ENCODE measurements at places on chromosomes 7 and 10.

GRCh38 chr7:64794171-64794844 is at the start of gene ZNF138:
Gene ZNF138, plus strand, starts transcription at chr7:64794428. Its CDS starts 141 bp downstream, at chr7:64794569.
- peak; percentile 96 for DNase-seq

- DNase-seq, result peak; percentile 3
Measured at GRCh38 chr7:21580073-21580521, 37.3 kb downstream of the DNAH11 start.

GRCh38 chr10:33120700-33121099 is 162.7 kb upstream of the ITGB1 start:
- DNase-seq, result no peak

GRCh38 chr7:142760071-142760642 is 10.6 kb upstream of the PRSS2 start:
- no peak for DNase-seq

DNA sequence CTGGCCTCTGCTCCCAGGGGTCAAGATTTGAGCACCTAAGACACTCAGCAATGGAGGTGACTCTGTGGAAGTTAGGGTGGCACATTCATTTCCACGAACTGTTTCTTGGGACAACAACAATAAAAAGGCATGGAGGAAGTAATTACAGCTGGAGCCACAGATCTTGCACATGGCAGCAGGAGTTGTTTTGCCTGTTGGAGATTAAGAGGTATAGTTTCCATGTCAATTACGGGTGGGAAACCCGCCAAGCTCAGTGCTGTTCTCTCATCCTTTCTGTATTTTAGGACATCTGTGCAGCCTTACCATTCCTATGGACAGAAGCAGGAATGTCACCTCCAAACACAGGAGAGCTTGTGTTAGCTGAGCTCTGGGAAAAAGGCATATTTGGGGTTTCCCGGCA is 201.2 kb downstream of the SNX10 start:
- DNase-seq, result no peak

DNA sequence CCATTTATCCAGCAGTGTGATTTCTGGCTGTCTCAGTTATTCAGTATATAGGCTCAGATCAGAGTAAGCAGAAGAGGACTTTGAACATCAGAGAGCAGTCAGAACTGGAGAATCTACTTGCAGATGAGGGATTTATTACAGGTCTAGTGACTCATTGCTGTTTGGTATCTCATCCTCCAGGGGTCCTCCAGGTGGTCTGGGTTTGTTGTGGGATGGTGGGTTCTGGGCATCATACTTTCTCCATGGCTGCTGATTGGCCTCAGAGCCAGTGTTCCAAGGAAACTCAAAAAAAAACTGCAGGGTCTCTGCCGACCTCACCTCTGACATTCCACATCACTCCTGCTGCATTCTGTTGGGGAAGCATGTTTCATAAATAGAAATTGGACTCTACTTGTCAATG is 214.8 kb downstream of the CNTNAP2 start:
- no peak for DNase-seq

DNA sequence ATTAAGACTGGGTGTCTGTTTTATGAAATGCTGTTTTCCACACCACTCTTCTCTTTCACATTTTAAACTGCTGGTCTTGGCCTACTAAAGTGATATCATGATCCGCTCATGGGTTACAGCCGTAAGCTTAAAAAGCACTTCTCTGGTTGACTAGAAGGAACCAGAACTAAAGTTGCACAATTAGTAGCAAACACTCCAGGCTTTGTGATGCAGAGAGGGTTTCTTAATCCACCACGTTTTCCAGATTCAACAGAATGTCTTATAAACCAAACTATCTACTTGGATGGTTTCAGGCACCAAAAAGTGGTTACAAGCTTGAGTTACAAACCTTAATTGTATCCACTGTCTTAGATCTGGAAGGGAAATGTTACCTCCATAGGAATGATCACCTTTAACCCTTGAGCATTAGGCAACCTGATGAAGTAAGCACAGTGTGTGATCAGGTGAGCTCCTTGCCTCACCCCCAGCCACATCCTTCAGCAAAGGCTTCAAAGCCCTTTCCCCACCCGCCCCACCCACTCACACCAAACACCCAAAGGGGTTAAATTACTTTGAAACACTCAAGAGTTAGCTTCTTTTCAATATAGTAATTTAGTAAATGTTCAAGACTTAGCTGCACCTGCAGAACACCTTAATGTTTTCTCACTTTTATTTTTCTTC is 3.5 kb downstream of the ELMO1 start:
- DNase-seq, result no peak

DNA sequence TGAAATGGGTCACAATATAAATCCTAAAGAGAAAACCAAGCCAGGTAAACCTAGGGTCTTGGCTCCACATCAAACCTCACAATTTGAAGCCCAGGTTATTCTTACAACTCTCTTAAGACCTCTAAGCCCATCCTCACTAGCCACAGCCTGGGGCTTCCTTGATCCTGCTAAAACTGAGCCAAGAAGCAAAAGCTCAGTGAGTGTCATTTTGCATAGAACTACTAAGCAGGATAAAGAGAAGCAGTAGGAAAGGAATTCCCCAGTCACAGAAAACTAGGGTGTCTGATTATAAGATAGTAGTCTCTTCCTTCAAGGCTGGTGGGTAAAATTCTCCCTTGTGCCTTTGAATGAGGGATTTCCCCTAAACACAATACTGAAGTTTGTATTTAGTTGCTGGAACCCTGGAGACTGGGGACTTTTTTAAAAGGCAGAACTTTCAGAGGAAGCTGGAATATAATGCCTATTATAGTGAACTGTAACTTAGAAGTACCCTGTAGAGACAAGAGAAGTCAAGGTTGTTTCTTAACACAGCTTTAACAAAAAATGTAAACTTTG is 196.6 kb upstream of the KIAA1217 start:
- DNase-seq, result no peak

- no peak for DNase-seq
Measured at GRCh38 chr7:139718141-139718540, 59.7 kb downstream of the HIPK2 start.

GRCh38 chr10:80173466-80173865 is 31.9 kb downstream of the ANXA11 start:
- DNase-seq, result no peak

Data from NCI-H774 (cell line).